Frontal cortex (tissue), 4 donors: ENCODE measurements at places on chromosomes 5 and 9. TPM values are rescaled to one million over a fixed set of nuclear protein-coding genes. Genes with fewer than 3 reads are reported as not detected.

Gene UBE2D2
- total RNA-seq = 124 TPM

DNA sequence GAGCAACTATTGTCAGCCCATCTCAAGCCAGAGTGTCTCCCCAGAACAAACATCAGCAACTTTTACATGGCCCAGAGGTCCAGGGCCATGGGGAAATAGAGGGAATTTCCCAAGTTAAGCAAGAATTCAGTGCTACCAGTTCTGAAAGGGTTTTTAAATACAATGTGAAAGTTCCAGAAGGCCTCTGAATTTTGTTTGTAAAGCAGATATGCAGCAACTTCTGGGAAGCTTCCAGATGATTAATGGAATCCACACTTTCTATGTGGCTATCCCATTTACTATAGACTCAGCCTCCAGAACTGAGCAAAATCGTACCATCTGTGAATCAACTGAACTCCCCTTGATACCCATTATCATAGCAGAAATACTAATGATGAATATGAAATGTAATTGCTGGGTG lies 93.8 kb downstream of the FEM1C start:
- DNase-seq = no peak

- peak; percentile 55 for DNase-seq
Measured at GRCh38 chr5:146877783-146878475, 628 bp downstream of the PPP2R2B start.

GRCh38 chr5:150473673-150474358 lies 24.3 kb upstream of the RPS14 start:
- no peak for DNase-seq

- no peak for DNase-seq
Measured at GRCh38 chr5:52582313-52582712, 205.4 kb upstream of the ITGA1 start.

Gene SLC34A1
- total RNA-seq = not detected

DNA sequence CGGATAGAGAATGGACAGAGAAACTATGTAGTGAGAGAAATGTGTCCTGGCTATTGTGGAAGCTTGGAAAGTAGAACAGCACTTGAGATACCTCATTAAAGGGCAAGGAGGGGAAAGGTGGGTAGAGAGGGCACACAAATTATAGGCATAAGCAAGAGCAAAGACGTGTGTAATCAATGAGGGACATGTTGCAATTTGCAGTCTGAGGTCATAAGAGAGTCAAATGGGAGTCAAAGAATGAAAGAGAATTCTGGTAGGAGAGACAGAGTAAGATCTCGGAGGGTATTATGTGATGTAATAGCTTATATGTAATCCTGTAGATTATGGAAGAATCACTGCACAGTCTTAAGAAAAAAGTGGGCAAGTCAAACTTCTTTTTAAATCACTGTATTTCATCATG lies 312.0 kb upstream of the RGMB start:
- no peak for DNase-seq

GRCh38 chr9:125521462-125522327 lies 185.3 kb downstream of the MAPKAP1 start:
- no peak for DNase-seq

- no peak for DNase-seq
Measured at GRCh38 chr9:124770359-124771020, 621 bp downstream of the NR6A1 start.

GRCh38 chr9:13478160-13478559 lies 198.7 kb upstream of the MPDZ start:
- no peak for DNase-seq

DNA sequence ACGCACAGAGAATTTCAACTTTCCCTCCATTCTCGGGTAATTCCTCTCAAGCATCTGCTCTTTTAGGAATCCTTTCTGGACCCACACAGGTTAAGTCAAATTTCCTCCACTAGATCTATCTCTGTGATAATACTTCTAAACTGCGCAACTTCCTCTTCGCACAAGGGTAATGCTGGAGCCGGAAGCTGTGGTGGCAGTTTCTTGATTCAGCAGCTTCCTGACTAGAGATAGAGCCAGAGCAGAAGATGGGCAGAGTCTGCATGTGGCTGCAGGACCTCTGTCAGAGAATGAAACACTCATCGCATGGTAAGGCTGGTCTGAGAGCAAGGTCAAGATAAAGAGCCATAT lies 11.1 kb upstream of the CDC42SE2 start:
- DNase-seq = no peak

DNA sequence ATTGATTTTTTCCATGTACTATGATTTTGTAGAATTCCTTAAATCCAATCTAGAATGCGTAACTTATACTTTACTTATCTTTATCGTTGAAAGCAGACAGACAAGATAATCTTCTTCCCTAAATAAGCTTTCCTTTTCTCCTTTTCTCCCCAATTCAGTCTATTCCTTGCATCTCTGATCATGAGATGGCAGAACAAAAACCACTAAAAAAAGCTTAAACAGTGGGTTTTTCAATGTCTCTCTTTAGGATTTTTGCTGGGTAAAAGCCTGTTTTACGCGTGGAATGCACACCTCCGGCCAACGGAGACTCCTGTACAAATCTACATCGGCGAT lies 755 bp downstream of the CDKN2B start:
- no peak for DNase-seq

Gene NR2F1
- 53.8 TPM for total RNA-seq

GRCh38 chr5:127806776-127807175 lies 103.6 kb downstream of the CCDC192 start:
- DNase-seq = no peak

DNA sequence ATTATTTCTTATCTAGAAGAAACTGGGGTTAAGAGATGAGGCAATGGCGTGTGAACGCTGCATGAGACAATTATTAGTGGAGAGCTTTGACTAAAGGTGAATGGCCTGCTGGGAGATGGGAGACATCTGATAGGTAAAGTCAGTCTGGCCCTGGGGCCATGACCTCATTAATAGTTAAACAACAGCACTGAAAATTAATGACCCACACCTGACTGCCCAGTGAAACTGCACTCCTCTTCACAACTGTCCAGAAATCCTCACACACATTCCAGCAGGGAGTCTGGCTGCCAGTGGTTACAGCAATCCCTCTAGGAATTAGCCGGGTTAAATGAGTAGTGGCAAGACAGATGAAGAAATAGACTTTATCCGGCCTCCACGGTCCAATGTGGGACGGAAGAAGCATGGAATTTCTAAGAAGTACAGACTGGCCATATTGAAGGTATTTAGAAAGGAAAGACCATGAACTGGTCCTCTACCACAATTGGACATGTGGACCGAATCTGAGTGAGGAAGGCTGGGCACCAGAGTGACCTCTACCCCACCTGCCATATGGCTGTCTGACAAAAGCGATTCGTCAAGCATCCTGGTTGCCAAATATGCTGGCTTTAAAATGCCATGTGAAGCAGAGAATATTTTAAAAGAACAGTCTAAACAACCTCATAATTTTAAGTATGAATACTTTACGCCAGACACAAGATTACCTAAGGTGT lies 138.4 kb downstream of the EFNA5 start:
- no peak for DNase-seq

DNA sequence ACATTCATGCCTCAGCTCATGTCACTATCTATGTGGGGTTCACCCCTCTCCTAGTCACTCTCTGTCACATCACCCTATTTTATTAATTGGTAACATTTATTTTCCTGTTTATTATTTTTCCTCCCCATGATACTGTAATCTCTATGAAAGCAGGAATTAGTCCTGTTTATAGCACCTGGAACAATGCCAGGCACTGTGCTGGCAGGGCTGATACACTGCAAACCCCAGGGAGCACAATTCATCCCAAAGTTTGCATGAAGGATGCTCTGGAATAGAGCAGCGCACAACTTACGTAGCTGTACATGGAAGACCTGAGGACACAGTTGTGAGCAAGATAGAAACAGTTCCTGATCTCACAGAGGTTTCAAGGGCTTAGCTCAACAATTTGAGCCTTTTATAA lies 103.2 kb downstream of the NSG2 start:
- no peak for DNase-seq

GRCh38 chr5:79878721-79879336 lies 112.2 kb downstream of the MTX3 start:
- no peak for DNase-seq

Gene TAF7
- total RNA-seq = 119 TPM

DNA sequence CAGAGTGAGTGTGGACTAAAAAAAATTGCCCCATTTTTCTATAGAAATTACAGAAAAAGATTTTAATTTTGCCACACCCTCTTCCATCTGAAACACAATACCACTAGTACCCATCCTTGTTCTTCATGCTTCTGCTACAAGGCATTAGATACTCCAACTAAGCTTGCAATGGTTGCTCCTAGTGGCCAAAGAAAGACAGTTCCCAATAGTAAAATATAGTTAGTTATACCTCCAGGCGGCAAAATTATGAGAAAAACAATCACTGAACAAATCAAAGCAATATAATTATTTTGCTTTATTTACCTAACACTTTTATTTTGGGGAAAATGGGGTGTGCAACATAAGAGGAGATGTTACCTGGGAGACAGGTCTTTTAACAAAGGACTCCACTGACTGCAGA lies 101.2 kb downstream of the RAPGEF6 start:
- DNase-seq = no peak

Gene EGFL7
- total RNA-seq = 12.6 TPM

- peak; percentile 36 for DNase-seq
Measured at GRCh38 chr9:122127396-122127798, 32.2 kb downstream of the NDUFA8 start.

DNA sequence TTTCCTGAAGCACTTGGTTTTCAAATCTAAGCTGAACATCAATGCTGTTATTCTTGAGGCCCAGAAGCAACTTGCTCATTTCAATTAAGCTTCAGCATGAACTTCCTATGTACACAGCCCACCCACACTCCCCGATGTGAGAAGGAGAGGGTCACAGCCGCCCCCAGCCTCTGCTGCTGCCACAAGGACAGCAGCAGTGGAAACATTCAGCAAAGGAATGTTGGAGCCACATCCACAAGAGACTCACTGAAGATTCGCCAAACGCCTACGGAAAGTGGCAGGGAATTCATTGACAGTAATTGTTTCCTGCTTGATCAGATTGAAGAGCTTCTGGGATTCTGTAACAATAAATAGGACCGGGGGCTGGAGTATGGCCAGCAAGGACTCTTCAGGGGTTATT lies 2.9 kb downstream of the TGFBI start:
- DNase-seq = no peak

- no peak for DNase-seq
Measured at GRCh38 chr9:133184971-133185370, 21.3 kb upstream of the GBGT1 start.

Gene NMUR2
- not detected for total RNA-seq

Gene FIBCD1
- 0.82 TPM for total RNA-seq

Gene ABO
- total RNA-seq = not detected

Gene ITGA1
- 4.5 TPM for total RNA-seq

GRCh38 chr5:178551059-178551458 lies 39.1 kb downstream of the COL23A1 start:
- DNase-seq = peak; percentile 48

Gene KLHL3
- 13.0 TPM for total RNA-seq

DNA sequence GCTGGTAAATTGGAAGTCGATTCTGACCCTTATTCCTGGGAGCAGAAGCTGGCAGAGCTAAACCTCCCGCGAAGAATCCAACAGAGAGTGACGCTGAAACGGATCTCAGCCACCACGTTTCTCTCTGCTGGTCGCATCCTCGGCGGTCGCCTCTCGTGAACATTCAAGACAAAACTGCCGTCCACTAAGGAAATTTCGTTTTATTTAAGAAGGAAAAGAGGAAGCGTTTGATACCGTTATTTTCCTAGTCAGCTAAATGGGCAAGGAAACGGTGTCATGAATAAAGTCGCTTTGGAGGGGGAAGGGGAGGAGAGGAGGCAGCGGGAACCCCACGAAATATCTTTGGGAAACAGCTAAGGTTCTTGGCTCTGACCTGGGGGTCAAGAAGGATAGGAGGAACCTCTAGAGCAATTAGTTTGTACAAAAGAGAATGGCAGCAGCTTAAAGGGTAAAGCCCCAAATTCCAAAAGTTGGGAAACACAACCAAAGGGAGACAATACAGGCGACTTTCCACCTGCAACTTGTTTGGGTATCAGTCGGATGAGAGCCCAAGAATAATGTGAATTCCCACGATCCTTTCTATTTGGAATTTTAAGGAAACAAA lies 1.9 kb downstream of the FOXB2 start:
- DNase-seq = peak; percentile 34

- no peak for DNase-seq
Measured at GRCh38 chr5:80249901-80250300, 5.9 kb downstream of the SERINC5 start.

GRCh38 chr9:106615118-106615889 lies 247.7 kb upstream of the ZNF462 start:
- no peak for DNase-seq

GRCh38 chr5:1743061-1743768 lies 56.4 kb downstream of the MRPL36 start:
- DNase-seq = no peak

DNA sequence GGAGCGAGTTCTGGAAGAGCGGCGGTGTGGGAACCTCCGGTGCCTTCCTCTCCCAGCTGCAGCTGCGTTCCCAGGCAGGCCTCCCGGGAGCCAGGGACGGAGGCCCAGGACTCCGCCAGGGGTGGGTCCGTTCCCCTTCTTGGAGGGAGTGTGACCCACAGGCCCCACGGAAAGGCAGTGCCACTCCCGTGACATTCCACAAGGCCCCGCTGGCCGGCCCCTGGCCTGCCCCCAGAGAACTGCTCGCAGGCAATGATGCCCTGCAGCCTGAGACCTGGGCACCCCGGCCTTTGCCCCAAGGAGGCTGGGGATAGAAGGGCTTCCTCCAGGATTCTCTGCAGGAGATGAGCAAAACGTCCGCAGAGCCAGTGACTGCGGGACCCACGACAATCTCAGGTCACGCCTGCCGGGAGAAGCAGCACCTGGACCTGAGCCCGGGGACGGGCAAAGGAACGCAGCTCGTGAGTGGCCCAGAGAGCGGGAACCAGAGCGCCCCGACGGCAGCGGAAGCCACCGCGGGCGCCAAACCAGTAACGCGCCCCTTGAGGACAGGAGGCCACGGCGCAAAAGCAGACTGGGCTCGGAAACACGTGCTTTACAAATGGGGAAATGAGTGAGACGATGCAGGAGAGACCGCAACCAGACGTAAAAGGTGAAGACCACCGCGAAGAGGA lies 9.3 kb downstream of the OBP2B start:
- DNase-seq = no peak

GRCh38 chr9:131674425-131675421 lies 65.2 kb downstream of the RAPGEF1 start:
- no peak for DNase-seq

Gene RMRP
- total RNA-seq = 133,388 TPM

DNA sequence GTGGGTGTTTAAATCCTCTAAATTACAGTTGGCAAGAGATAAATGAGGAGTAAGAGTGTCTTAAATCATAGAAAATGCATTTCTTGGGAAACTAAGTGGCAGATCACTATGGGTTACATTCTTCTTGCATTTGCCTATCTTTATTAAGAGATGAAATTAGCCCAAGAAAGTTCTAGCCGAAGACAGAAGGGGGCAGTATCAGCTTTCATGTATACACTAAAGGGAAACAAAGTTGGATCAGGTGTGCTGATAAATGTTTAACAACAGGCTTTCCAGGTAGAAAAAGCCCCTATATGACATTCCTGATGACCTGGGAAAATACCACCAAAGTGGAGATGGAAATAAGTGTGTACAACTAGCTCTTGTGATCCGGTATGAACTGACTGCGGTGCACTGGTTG lies 81.9 kb upstream of the TLR4 start:
- DNase-seq = no peak

Gene SLC26A2
- total RNA-seq = 16.3 TPM
